Dorsolateral prefrontal cortex (tissue), 122 donors: ENCODE measurements at places on chromosomes 12 and 14. TPM values are rescaled to one million over a fixed set of nuclear protein-coding genes. Genes with fewer than 3 reads are reported as not detected.

WDHD1 gene
- 6.3 TPM for total RNA-seq

HOXC10 gene
- total RNA-seq, result not detected

TAS2R14 gene
- 9.4 TPM for total RNA-seq

PMCH gene
- total RNA-seq, result not detected

SCNN1A gene
- not detected for total RNA-seq

ADCK1 gene
- total RNA-seq, result 14.0 TPM

NPFF gene
- total RNA-seq, result not detected

TMED8 gene
- total RNA-seq, result 30.5 TPM

KCTD10 gene
- total RNA-seq, result 41.4 TPM

DDIT3 gene
- total RNA-seq, result 77.1 TPM

KIF5A gene
- total RNA-seq, result 775 TPM

VDR gene
- 0.25 TPM for total RNA-seq

GLIPR1L1 gene
- total RNA-seq, result not detected
